CD4-positive, alpha-beta T cell treated with Interleukin-4 for 4 hours (primary cell): ENCODE measurements at places on chromosomes 3 and 15.
A peak's percentile ranks its signal among the peaks of the same experiment; 100 is the strongest.

DNA sequence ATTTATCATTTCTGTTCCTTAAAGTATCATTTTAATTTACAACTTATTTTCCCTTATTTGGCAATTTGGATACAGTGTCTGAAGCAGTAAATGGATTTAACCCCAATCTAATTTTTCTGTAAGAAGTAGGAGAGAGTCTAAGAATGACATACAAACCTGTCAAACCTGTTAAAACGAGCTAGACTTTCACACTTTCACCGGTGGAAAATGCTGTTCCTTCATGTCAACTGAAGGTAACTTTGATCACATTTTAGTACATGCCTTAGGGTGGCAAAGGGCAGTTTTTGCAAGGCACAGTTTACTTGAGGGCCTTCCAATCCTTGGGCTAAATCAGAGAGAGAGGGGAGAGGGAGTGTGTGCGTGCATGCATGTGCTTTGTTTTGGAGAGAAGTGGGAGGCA is 221.4 kb downstream of the THSD4 start:
- DNase-seq: no peak

- DNase-seq: no peak
Measured at GRCh38 chr3:48966876-48967361, 23.1 kb upstream of the P4HTM start.

DNA sequence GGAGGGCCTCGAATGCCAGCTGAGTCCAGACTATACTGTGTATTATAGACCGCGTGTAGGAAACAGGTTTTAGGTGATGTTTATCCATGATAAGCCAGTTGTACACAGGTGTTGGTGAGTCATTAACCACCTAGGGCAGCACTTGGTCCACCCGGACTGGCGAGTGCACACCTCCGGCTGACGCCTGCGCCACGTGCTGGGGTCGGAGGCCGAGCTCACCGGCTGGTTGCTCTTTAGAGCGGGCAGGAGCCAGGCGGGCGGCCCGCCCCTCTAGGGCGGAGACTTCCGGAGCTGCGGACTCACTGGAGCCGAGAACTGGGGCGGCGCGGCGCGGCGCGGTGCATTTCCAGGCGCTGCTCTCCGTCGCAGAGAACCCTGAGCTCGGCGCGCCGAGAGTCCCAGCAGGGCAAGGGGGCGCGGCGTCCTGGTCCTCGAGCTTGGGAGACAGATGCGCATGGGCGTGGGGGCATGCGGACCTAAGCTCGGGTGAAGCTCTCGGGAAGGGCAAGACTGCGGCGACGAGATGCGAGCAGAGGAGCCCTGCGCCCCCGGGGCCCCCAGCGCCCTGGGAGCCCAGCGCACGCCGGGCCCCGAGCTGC is at the start of gene ESYT3:
Gene ESYT3, plus strand, starts transcription at position 341 of the 599 bp plus-strand sequence. Its CDS starts 183 bp downstream, at position 524.
- DNase-seq: peak; percentile 2

DNA sequence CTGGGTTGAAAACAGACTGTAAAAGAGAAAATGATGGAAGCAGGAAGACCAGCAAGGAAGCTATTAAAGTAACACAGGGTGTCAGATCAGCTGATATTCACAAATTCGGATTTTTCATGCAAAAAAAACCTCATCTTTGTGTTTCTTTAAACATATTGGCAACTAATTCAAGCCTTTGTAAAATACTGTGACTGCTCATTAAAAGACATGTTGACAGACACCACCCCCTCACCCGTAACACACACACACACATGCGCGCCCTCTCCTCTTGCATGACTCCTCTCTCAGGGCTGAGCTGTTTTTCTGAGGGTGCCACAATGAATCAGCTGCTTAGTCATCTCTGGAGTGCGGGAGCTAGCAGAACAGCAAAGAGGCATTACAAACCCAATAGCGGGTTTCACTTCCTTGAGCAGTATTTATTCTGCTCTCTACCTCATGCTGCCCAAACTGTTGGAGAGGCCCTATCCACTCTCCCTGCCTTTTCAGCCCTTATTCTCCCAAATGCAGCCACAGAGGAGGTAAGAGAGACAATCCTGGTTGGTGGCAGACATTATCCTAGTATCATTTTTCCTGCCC is 35.8 kb upstream of the CCDC80 start:
- DNase-seq: peak; percentile 93

- DNase-seq: peak; percentile 69
Measured at GRCh38 chr15:85620690-85621049, 174.1 kb downstream of the KLHL25 start.

GRCh38 chr15:66956672-66957430 is 108.6 kb upstream of the SMAD3 start:
- no peak for DNase-seq

DNA sequence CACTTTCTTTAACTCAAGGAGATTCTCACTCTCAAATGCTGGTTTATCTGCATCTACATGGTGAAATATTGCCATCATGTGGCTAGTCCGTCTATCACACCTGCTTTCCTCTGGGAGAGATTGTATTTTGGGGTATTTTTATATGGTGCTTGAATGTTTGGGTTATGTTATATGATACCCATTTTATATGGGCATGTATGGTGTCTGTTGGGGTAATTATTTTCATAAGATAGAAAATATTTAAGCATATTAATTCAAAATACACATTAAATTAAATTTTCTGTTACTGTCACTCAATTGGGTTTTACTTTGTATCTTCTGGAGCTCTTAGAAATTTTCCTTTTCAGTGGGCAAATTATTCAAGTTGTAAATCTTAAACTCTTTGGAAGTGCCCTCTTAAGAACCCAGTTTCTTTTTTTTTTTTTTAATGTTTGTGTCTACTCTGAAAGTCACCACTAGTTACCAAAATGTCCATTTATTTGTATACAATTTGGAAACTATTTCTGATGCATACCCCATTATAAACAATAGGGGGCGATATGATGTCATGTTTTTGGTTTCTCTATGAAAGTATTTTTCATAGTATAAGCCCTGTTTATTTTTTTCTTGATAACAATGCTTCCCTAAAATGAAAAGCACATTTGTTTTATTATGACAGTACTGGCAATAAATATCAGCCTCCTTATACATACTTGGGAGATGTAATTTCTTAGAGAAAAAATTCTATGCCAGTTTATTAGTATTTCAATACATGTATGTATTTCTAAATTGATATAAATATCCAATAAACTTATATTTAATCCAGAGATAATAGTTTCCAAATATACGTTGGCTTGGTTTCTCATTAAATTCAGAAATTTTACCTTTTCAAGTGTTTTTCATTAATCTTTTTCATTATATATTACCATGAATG is 36.1 kb upstream of the PLSCR5 start:
- DNase-seq: no peak

- DNase-seq: peak; percentile 13
Measured at GRCh38 chr3:32912046-32912445, 39.4 kb upstream of the CCR4 start.

- no peak for DNase-seq
Measured at GRCh38 chr15:94375997-94376396, 144.6 kb downstream of the MCTP2 start.

GRCh38 chr3:58609990-58610389 is 32.8 kb upstream of the FAM107A start:
- no peak for DNase-seq

GRCh38 chr3:41503998-41504623 is 304.8 kb downstream of the CTNNB1 start:
- DNase-seq: no peak

DNA sequence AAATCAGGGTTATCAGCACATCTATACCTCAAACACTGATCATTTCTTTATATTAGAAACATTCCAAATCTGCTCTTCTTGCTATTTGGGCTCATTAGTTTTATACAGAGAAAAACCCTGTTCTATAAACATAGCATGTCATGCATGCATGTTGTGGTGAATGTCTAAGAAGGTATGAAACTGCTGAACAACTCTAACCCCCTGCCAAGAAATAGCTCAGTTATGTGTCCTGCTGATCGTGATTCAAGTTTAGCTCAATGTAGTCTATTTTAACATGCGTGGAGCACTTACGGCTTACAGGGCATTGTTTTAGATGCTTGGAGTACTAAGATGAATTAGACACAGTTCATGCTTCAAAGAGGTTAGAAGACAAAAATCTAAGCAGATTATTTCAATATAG is 35.8 kb downstream of the MYH15 start:
- DNase-seq: no peak

DNA sequence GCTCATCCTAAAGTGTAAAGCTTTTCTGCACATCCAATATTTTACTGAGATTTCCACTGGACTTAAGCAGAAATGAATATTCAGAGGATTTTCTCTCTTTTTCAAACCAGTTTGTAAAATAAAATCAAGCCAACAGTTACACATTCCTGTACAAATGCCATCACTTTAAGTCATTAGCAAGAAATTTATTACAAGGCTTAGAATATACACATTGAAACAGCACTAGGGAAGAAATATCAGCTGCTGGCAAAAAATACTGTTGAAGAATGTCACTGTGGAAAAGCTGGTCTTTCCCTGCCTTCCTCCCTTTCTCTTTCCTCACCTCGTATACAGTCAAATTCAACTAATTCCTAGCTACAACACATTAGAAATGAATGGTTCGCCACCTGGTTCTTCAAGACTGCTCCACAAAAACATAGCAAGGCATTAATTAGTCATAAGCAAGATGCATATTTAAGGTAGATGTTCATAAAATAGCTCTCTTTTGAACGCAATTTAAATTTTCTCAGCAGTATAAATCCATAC is 21.3 kb downstream of the PLOD2 start:
- DNase-seq: no peak

DNA sequence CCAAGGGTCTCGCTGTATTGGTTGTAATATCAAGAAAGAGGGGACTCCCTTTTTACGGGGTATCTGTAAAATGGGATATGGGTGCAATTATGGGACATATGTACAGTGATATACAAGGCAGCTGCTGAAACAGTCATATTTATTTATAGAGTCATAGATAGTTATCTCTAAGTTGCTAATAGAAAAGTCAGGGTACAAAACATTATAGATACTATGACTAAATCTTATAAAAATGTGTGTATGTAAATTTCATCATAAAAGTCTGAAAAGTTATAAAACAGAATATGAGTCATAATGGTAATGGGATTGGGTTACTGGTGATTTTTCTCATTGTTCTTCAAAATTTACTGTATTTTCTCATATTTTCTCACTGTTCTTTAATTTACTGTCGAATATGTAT is 344.9 kb upstream of the SLCO3A1 start:
- no peak for DNase-seq

- DNase-seq: no peak
Measured at GRCh38 chr3:114310695-114311094, 16.9 kb downstream of the TIGIT start.

GRCh38 chr15:70212963-70213315 is 115.2 kb upstream of the TLE3 start:
- no peak for DNase-seq

- DNase-seq: no peak
Measured at GRCh38 chr15:32029409-32029861, 880 bp upstream of the CHRNA7 start.

GRCh38 chr3:127044996-127045395 is 62.1 kb downstream of the PLXNA1 start:
- DNase-seq: no peak

GRCh38 chr15:85525755-85526154 is 145.4 kb downstream of the AKAP13 start:
- DNase-seq: no peak
